ENCODE measurements at places on chromosomes 16 and 17. TPM values are rescaled to one million over a fixed set of nuclear protein-coding genes. Genes with fewer than 3 reads are reported as not detected.
A peak's percentile ranks its signal among the peaks of the same experiment; 100 is the strongest.

GRCh38 chr16:16071631-16072244 is 122.3 kb downstream of the ABCC1 start:
- peak; percentile 90 for DNase-seq

DNA sequence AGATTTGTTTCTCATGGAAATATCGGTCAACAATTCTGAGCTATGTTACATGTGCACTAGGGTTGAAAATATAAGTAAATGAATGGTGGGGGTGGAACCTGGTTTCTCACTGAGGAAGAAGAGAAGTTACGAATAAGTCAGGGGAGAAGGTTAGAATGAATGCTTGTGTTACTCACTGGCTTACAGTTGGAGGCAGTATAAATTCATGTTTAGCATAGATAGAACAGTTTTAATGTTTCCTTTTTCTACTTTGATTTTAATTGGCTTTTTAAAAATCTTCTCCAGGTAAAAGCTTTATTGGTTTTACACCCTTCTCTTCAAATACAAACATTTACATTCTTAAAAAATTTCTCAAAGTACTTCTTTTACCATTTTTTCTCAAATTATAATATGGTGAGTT is 1113.7 kb downstream of the CDH11 start:
- no peak for DNase-seq

DNA sequence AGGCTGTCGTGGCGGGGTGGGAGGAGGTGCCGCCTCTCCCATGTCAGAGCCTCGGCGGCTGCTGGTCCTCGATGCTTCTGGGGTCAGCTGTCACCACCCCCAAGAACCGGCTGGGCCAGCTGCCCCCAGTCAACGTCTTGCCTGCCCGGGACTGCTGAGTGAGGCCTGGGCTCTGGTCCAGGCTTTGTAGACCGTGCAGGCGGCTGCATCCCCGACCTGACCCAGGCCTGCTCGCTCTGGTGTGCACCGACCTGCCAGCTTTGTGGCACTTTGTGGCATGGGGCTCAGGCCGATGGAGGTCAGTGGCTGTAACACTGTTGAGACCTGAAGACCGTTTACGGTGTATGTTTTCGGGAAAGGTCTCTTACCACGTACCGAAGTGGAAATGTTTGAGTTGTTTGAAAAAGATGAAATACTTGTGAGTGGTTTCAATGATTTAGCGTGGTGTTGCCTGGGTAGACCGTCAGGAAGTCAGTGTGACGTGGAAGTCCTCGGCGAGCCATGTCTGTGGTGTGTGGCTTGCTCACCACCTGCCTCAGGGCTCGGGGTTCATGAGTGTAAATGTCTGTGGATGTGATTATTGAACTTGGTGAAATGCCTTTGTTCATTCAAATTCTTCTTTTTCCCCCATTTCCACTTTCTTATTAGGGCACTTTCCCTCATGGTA is 53.2 kb upstream of the ZNF750 start:
- DNase-seq, result peak; percentile 19

DNA sequence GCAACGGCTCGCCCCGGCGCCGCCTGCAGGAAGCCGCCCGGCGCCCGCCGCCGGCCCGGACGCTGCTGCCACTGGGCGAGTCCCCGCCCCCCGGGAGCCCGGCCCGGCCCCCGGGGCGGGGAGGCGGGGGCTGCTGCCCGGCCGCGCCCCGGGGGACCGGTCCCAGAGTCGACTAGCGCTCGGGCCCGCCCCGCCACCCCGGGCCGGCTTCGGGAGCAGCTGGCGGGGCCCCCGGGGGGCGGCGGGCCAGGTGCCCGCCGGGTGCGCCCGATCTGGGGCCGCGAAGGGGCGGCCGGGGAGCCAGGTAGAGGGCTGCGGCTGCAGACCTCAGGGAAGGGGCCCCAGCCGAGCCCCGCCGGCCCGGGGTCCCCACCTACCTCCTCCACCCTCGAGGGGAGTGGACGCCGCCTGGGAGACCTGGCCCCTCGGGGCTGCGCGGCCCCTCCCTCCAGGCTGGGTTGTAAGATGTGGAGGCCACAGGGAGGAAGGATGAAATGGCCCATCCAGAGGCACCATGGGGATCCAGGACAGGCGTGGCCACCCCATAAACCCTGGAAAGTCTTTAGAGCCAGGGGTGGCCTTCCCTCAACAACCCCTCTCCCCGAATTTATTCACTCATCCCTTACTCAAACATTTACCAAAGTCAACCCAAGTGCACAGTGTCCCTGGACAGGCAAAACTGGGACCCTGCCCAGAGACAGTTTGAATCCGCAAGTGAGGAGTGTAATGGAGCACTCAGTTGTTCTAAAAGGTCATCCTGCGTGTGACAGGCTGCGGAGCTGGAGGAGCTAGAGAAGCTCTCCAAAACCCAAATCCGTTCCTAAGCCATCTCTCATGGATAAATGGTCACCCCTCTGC is at the start of gene CDYL2:
TSS of gene CDYL2 (minus strand) at position 73 of the 858 bp plus-strand sequence. CDS start 425 bp downstream, outside the sequence.
- DNase-seq, result peak; percentile 22

DNA sequence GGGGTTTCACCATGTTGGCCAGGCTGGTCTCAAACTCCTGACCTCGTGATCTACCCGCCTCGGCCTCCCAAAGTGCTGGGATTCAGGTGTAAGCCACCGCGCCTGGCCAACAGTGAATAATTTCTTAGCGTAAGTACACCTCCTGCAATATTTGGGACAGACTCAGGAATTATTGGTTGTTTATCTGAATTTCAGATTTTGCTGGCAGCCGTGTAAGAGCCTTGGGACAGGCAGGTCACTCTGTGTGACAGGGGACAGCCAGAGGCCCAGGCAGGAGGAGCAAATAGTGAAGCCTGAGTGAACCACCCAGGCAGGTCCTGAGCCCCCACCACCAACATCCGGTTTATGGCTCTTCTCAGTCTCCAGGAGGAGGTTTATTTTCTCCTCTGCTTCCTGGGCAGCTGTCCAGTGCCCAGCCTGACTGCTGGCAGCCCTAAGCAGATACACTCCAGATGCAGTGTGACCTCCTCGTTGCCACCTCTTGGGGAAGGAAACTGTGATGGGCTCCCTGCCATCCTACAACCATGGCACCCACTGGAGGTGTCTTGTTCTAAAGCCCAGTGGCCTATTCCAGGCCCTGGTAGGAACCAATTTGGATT is 26.2 kb upstream of the ADORA2B start:
- peak; percentile 19 for DNase-seq

- DNase-seq, result no peak
These were observed 278.7 kb downstream of the FTO start for GRCh38 chr16:53982631-53983042.

DNA sequence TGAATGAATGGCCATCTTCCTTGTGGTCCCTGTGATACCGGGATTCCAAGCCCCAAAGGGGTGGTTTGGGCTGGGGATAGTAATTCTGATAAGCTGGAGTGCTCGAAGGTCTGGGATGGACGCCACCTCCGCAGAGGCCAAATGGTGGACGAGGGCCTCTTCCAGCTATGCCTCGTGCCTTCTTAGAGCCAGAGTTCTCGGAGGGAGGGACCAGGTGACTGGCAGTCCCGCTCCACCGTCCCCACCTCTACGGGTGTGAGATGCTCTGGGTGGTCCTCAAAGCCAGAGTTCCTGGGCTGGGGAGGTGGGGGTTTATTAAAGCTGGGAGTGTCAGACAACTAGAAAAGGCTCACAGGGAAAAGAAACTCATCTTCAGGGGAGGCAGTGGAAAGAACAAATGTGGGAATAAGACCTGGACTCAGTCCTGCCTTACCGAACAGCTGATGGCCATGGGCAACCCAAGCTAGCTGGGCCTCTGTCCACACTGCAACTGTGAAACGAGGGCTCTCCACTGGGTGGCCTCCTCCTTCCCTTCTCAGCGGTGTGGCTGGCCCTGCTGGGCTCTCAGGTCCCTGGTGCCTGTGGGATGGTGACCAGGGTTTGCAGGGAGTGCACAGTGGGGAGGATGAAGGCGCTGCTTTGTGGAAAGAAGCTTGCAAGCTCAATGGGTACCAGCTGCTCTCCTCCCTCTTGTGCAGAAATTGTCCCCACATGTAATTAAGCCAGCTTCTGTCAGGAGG is 75.2 kb downstream of the N4BP1 start:
- peak; percentile 35 for DNase-seq

DNA sequence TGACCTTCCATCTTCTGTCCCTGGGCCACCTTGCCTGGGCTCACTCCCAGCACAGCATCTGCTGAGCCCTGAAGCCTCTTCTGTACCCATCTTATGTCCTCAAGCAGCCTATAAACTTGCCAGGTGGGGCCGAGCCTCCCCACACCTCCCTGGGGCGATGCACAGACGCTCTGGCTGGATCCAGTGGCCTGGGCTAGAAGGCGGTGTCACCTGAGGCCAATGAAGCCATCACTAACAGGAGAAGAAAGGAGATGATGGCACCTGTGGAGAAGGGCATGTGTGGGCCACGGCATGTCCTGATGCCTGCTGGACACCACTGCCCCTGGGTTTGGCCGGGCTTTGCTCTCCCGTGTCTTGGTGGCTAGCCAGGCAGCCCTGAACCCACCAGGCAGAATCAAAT is 45.5 kb downstream of the PEMT start:
- no peak for DNase-seq

GRCh38 chr16:5845046-5845445 is 747.5 kb upstream of the EEF2KMT start:
- no peak for DNase-seq

- DNase-seq, result no peak
These were observed 11.1 kb downstream of the CBFA2T3 start for GRCh38 chr16:88965826-88966480.

GRCh38 chr17:80805032-80805751 is 186.4 kb upstream of the CHMP6 start:
- no peak for DNase-seq

DNA sequence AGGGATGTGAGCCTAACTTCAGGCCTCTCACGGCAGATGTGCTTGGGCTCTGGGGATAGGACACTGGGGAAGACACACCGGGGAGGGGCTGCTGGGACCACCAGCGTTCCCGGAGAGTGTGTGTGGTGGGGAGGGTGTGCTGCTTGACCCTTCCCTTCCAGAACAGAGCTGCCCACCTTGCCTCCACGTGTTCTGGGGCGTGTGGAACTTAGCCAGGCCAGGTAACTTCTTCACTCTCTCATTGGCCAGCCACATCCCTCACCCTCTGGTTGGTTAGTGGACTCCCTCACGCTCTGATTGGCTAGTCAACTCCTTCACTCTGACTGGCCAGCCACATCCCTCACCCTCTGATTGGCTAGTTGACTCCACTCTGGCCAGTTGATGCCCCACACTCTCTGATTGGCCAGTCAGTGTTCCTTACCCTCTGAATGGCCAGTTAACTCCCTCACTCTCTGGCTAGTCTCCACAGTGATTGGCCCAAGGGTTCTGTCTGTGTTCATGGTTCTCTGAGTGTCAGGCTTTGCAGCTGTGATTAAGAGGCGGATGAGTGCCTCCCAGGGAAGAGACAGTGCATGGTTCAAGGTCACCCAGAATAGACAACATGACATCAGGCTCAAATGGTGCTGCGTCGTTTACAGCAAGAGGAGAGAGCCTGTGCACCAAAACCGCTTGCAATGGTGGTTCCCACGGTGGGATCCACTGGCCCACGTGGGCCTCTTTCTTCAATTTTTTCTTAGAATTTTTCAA is 10.0 kb downstream of the TMEM235 start:
- DNase-seq, result peak; percentile 42

DNA sequence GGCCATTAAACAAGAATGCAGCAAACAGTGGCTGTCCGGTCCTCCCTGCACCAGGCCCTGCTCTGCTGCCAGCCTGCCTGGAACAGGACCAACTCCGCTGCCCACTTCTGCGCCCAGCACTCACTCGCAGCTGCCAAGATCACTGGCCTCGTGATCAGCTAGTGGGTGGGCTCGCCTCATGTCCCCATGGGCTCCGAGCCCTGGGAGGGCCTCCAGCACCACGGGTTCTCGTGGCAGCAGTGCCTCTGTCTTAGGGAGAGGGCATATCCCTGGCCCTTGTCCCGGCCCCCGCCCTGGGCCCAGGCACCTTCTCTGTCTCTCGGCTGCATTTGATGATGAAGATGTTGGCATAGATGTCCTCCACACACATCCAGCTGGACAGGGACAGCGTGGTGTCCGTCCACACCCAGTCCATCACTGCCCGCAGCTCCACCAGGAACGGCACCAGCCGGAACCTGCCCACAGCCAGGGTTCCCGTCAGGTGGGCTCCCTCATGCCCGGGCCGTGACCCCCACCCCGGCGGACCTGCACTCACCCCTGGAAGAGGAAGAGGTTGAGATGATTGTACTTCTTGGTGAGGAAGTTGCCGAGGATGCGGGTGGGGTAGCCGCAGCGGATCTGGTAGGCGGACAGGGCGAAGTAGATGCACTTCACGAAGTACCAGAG is 13.1 kb downstream of the CTU2 start:
- no peak for DNase-seq

MT1F gene
- not detected for total RNA-seq

HSDL1 gene
- total RNA-seq, result 35.0 TPM

CORO7 gene
- 370 TPM for total RNA-seq

SARM1 gene
- total RNA-seq, result 8.6 TPM

KRT12 gene
- not detected for total RNA-seq

KCNJ2 gene
- 97.0 TPM for total RNA-seq

CFAP97D1 gene
- not detected for total RNA-seq

SLFN12L gene
- total RNA-seq, result not detected

PDILT gene
- total RNA-seq, result not detected

SLC5A11 gene
- not detected for total RNA-seq

CMTM3 gene
- 19.0 TPM for total RNA-seq

Measured in myocyte (in vitro differentiated cells).